GM23338 (cell line): ENCODE measurements at places on chromosomes 16 and 17.

DNA sequence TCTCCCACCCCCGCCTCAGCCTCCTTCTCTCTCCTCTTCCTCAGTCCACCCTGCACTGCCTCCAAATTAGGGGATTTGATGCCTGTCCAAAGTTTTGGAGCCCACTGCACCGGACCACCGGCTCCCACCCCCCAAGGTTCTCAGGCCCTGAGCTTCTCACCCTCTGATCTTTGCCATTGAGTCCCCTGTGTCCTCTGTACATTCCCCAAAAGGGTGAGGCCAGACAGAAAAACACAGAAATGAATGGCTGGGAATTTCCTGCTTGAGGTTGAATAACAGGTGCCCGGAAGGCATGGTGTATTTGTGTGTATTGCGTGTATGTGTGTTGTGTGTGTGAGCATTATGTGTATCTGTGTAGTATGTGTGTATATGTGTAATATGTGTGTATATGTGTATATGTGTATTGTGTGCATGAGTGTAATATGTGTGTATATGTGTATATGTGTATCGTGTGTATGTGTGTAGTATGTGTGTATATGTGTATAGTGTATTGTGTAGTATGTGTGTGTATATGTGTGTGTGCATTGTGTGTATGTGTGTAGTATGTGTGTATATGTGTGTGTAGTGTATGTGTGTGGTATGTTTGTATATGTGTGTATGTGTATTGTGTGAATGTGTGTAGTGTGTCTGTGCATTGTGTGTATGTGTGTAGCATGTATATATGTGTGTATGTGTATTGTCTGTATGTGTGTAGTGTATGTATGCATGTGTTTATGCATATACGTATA, 16.0 kb upstream of the CCL17 start:
- DNase-seq = no peak

GRCh38 chr17:43367737-43368242, 31.0 kb upstream of the ARL4D start:
- DNase-seq = peak; percentile 68

DNA sequence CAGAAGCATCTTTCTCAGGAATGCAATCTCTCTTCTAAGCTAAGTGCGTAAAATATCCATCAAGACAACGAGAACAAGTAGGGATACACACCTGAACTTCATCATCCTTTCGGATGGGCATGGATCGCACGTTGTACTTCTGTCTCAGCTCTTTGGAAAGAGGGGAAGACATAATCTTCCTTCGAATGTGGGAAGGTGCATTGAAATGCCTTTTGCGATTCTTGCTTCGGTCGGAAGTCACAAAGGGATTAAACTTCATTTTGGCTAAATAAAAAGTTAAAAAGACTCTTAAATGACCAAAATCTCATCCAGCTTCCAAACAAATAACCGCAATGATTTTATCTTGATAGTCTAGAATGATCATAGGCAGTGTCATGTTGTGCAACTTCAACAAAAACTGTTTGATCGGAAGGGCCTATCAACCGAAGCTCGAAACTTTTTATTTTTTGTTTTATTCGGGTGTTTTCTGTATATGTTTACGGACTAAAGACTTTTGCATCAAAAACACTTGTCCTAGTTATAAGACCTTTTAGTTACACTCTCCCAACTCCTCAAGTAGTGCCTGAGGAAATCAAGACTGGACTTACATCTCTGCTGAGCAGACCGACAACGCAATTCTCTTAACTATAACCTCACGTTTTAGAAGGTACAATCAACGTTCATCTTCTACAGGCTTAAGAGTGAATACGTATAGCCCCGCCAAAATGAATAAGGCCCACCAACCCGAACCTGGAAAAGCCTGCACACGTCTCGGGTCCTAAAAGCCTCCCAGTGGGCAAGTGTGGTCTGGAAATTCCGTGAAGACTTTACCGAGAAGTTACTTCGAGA, 727 bp downstream of the RPL26 start:
- no peak for DNase-seq

GRCh38 chr16:20089246-20089965, 15.7 kb upstream of the GPR139 start:
- no peak for DNase-seq

DNA sequence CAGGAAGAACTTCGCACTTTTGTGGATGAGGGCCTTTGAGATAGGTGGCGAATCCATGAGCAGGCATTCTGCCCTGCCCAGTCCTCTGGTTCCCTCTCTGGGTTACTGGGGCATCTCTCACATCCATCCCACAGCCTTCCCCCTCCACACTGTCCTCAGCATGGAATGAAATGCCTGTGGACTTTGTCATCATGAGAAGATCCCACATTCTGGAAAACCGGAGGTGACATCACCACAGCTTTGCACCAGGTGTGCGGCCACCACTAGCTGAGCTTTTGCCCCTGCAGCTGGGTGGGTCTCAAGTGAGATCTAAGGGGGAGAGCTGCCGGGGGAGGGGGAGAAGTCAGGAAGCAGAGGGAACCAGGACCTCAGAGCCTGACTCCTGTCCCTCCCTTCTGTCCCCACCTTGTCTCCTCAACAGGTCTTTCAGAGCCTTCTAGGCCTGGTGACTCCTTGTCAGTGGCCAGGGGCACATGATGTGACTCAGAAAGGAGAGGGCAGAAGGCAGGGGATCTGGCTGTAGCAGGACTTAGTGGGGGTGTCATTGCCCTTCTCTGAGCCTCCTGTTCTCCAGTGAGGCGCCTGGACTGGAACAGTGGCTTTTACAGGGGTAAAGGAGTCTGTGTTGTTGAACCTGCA, 40.0 kb upstream of the DLX4 start:
- no peak for DNase-seq

GRCh38 chr17:12568358-12569251, 97.1 kb upstream of the MYOCD start:
- no peak for DNase-seq

DNA sequence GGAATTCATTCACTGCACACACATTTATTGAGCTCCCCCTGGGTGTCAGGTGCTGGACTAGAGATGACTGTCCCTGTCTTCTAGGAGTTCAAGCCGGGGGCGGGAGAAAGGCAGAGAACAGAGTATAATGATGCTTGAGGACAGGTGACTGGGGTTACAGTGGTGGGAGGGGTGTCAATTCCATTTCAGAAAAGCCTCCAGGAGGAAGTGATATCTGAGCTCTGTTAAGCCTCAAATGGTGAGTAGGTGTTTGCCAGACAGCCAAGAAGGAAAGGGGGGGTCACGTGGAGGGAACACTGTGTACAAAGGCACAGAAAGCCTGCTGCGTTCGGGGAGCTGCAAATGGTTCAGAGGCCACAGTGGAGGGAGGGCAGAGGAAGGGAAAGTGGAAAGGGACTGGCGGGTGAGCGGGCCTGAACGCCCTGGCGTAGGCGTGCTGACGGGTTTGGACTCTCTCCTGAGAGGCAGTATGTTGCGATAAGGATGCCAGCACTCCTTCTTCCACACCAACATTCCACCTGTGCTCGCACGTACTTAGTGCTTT, 9.7 kb upstream of the NXPH3 start:
- no peak for DNase-seq

DNA sequence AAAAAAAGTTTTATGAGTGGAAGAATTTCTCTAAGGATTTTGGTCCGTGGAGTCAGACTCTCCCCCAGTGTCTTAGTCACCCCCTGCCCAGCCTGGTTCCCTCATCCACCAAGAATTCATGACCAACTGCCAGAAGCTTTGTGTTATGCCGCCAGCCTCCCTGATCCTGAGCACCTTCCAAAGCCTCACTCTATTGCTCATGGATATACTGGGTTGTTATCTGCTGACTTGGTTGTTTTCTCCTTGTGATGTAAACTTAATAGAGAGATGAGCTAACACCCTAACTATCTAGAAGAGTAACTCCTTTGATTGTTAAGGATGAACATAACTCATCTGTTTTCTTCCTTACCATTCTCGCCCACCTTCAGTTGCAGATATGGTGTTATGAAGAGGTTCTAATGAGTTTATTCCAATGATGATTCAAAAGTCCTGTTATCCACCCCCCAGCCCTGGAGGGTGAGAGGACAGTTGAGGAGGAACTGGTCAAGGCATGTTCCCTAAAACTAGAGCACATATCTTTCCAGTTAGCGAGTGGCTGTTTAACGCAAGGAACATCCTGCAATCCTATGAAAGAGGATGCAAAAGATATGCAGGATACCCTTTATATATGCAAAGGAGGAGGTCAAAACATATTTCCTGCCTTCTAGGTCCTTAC, 1.5 kb upstream of the PSMD3 start:
- DNase-seq = no peak

DNA sequence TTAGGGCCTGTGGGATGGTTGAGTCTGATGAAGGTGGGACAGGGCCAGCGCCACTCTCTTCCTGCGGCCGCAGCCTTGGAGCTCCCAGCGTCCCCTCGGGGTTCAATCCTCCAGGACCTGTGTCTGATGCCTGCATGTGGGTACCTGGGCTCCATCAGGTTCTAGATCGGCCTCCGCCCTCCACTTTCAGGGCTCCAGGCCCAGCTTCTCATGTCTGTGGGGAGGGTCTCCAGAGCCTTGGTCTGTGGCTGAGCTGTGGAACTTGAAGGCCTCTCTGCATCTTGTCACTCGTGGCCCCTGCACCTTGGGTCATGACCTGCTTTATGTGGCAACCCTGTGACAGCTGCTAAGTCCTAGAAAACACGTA, 89.8 kb upstream of the ZNF750 start:
- DNase-seq = no peak

GRCh38 chr16:48608452-48608851, 1.5 kb downstream of the N4BP1 start:
- DNase-seq = no peak

GRCh38 chr16:11836650-11837244, 14.6 kb downstream of the RSL1D1 start:
- peak; percentile 53 for DNase-seq

DNA sequence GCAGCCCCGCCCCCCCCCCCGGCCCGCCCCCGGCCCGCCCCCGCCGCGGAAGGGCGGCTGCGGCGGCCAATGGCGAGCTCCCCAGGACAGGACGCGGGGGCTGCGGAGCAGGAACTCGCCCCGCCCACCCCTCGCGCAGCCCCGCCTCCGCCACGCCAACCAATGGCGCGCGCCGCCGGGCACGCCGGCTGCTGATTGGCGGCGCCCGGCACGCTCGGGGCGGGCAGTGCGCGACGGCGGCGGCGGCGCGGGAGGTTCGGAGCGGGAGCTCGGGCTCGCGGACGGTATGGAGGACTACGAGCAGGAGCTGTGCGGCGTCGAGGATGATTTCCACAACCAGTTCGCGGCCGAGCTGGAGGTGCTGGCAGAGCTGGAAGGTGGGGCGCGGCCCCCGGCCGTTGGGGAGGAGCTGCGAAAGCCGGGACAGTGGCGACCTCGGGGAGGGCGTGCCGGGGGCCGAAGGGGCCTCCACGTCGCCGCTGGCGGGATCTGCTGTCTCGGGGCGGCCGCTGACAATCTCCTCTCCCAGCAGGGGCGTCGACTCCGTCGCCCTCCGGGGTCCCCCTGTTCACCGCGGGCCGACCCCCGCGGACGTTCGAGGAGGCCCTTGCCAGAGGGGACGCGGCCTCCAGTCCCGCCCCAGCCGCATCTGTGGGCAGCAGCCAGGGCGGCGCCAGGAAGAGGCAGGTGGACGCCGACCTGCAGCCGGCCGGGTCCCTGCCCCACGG, at the start of gene CHTF18:
CHTF18 (plus strand) TSS at position 222 of the 728 bp plus-strand sequence; CDS start at position 287, 65 bp downstream.
- peak; percentile 93 for DNase-seq

DNA sequence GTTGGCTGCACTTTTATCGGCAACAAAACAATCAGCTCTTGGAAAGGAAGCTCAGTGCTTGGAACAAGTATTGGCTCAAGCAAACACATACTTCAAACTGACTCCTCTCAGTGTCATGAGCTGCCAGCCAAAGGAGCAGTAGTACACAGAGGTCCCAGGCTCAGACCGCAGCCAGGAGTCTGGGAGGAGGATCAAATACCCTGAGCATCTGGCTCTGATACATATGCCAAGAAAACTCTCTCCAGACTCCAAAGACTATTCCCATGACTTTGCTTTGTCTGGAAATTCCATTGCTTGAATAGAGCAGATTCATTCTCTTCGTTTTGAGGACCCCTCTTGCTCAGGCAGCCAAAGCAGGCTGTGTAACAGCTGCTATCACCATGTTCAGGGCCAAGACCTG, 501.6 kb upstream of the PSMD7 start:
- DNase-seq = no peak

GRCh38 chr16:50743581-50744225, 1.8 kb downstream of the CYLD start:
- no peak for DNase-seq

- peak; percentile 49 for DNase-seq
Observed at GRCh38 chr17:44205962-44206824, 6.5 kb upstream of the ATXN7L3 start.

DNA sequence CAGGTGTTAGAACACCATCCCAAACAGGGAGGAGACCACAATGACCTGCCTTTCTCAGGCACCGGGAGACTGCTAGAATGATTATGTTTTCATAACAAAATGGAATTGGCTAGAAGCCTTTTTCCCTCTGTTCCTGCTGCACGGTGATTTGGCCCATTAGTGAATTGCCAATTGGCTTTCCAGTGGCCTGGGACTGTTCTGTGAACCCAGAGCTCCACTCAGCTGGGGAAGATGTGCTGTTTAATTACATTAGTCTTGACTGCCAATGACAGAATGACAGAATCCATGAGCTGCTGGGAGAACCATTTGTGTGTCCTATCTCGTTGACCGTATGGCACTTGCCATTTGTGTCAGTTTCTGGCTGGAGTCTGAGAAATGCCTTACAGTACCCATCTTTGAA, 242.9 kb downstream of the CDH11 start:
- no peak for DNase-seq

- no peak for DNase-seq
Observed at GRCh38 chr16:87961623-87962022, 10.4 kb downstream of the BANP start.

DNA sequence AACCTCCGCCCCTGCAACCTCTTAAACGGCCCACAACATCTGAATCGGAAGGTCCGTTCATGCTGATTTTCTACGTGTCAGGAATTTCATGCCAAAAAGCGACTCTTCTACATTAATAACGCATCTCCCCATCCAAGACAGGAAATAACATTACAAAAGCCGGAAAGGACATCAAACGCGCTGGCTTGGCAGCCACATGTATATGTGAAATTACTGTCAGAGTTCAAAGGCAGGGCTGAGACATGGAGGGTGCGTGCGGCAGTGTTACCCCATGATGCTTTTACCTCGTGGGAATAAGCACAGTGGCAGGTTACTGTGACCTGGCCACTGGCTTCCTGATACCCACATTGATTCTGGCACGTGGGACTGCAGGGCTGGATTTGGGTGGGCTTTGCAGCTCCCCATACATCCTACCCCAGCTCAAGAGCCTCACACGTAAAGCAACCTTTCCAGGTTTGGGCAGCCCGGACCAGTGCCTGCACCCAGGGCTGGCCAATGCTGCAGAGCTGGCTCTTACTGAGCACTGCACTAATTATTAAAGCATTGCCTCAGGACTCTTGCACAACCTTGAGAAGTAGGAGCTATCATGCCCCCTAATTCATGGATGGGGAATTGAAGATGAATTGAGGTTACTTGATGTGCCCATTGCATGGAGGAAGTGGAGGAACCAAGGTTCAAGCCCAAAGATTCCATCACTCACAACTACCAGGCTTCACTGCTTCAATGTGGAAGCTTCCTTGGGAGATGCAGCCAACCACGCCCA, 120.6 kb upstream of the FOXF1 start:
- no peak for DNase-seq

GRCh38 chr17:4796552-4796920, 572 bp downstream of the PSMB6 start:
- DNase-seq = peak; percentile 78

- no peak for DNase-seq
Observed at GRCh38 chr17:49966767-49967166, 2.2 kb upstream of the DLX4 start.

GRCh38 chr17:6676802-6677157, 25.2 kb downstream of the C17orf100 start:
- DNase-seq = no peak

- DNase-seq = peak; percentile 46
Observed at GRCh38 chr17:27956601-27957445, 63.7 kb upstream of the LYRM9 start.
